Activated CD4-positive, CD25-positive, alpha-beta regulatory T cell treated with anti-CD3 and anti-CD28 coated beads, Interleukin-2, amount 50 U/mL, for 16 hours (primary cell): ENCODE measurements at places on chromosomes 1 and 21.

GRCh38 chr1:119866451-119866850 lies 29.9 kb downstream of the ADAM30 start:
- DNase-seq, result no peak

- no peak for DNase-seq
These were observed 2.0 kb upstream of the TRNP1 start for GRCh38 chr1:26991310-26992116.

DNA sequence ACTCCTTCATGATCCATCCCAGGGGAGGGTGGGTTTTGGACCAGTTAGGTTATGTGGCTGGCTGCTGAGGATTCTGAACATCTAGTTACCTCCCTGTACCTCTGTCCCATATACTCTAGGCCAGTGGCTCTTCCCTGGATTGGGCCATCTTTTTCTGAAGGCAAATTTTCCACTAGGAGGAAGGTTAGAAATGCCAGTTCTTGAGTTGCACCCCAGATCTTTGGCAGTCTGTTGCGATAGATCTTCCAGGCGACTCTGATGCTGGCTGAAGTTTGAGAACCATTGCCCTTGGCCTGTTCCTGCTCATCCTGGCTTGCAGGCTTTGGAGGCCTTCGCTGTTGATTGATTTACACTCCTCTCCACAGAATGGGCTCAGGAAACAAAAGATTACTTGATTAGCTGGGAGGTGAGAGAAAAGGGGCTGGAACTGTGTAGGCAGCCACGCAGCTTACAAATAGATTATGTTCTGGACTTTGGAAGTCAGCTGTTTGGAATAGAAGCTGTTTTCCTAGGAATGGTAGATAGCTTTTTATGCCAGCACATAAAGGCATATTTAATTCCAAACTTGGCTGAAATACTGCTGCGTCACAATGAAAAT lies 110.1 kb downstream of the MRPS6 start:
- DNase-seq, result no peak

- DNase-seq, result no peak
These were observed 651.6 kb upstream of the PLXNA2 start for GRCh38 chr1:208895820-208896219.

- no peak for DNase-seq
These were observed 3.5 kb upstream of the UBXN10 start for GRCh38 chr1:20182415-20182814.

DNA sequence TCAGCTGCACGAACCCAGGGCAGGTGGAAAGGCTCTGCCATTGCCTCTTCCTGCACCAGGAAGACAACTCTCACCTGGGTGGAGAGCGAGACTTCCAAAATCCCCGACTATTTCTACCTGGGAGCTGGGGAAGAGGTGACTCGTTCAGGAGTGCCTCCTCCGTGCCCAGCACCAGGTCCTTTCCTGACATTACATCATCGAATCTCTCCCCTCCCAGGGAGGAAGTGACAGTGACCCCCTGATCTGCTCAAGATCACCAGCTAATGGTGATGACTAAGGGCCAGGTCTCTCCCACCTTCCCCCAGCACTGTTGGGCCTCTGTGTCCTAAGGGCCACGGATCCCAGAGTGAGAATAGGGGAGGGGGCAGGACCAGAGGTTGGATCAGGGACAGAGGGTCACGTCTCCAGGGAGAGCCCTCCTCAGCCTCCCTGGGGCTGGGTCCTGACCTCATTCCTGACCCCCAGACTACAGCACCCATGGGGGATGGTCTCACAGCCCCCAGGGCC lies 6.8 kb downstream of the MEGF6 start:
- DNase-seq, result no peak

DNA sequence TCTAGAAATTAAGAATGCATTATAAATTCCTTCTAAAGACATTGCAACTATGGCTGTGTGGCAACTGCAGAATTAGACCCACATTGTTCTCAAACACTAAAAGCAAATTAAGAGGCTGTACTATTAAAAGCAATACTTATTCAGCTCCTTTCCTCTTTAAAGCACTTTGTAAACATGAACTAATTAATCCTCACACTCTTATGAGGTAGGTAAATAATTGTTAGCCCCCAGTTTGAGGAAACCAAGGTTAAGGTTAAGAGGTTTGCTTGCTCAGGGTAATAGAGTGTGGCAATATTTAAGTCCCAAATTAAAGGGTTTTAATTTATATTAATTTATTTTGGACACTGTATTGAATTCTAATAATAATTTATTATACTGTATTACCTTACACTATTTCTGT lies 553.8 kb downstream of the LRRIQ3 start:
- no peak for DNase-seq

DNA sequence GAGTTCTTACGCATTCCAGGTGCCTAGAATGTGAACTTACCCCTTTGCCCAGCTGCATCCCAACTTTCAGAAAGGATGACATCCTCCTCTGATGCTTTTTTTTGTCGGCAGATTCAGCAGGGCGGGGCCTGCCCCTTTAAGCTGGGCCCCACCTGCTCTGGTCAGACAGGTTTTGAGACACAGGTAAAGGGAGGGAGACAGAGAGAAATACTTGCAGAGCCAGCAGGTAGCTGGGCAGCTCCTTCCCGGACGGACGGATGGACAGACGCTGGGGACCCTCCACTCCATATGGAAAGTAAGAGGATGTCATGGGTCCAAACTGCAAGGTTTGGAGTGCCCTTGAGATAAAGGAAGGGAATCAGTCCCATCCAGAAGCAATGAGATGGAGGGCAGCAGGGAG lies at the start of gene TMEM79:
TMEM79 (plus strand) TSS at position 214 of the 400 bp plus-strand sequence. CDS start 902 bp downstream, outside the sequence.
- DNase-seq, result no peak

DNA sequence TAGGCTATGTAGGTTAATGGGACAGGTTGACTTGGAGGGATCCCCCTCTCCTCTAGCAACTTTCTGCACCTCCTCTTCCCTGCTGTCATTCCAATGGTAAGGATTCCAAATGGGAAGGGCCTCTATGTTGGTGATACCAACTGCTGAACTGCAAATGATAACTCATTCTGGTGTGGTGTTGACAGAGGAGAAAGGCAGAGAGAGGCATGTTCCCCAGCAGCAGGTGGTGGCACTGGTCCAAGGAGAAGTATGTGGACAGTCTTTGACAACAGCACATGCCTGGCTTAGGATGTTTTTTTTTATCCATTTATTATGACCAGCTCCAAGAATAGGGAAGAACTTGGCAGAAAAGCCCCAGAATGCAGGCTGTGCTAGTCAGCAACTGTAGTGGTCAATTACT lies 19.6 kb upstream of the SPAG17 start:
- DNase-seq, result no peak

DNA sequence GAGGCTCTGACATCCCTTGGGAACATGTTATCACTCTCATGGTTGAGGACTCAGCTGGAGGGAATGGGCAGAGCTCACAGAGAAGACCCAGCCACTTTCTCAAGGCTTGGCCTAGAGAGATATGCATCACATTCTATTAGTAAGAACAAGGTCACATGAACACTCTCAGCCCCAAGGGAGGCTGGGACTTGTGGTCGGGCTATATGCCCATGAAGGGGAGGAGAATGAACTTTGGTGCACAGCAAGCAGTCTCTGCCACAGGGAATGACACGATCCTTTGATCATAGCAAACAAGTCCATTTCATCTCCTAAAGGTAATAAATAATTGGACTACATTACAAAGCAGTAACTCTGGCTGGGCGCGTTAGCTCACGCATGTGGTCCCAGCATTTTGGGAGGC lies 105.7 kb downstream of the SYF2 start:
- DNase-seq, result no peak

- DNase-seq, result no peak
These were observed 224.2 kb downstream of the DISC1 start for GRCh38 chr1:231850786-231851185.

DNA sequence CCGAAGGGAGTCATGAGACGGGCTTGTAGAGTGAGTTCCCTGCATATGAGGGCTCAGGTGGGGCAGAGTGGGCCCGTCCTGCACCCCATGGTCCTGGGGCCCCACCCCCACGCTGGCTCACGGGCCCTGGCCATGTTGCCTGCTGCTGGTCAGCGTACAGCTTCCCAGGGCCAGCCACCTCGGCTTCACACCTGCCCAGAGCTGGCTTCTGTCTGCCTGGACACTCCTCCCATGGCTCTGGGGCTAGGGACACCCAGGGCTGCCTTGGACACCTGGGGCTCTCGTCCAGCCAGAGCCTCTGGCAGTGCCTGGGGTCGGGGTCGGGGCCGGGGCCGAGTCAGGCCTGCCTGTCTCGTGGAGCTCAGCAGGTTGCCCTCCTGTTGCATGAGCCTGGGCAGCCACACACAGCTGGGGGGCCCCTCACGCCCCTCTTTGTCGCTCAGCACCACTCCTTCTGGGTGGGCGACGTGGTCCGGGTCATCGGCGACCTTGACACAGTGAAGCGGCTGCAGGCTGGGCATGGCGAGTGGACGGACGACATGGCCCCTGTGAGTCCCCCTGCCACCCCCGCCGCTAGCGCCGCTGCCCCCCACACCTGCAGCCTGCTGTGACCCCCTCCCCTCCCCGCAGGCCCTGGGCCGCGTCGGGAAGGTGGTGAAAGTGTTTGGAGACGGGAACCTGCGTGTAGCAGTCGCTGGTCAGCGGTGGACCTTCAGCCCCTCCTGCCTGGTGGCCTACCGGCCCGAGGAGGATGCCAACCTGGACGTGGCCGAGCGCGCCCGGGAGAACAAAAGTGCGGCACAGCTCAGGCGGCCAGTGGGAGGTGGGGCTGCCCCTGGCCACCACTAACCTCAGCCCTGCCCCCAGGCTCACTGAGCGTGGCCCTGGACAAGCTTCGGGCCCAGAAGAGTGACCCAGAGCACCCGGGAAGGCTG lies 5.5 kb upstream of the MMP23B start:
- no peak for DNase-seq

DNA sequence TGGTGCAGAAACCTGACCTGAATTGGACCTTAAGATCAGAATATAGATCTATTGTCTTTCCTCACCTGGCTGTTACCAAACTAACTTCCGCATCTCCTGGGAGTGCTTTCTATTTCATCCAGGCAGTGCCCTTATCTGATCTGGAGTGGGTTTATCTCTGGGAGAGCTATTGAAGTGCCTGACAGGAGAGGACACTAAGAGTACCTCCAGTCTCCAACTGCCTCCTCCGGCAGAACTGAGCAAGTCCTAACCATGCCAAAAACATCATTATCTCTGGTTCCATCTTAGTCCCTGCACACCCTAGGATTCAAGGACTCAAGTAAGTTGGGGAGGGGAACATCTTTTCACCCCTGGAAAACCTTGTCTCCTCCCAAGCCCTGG lies 12.4 kb upstream of the KCNJ15 start:
- no peak for DNase-seq

DNA sequence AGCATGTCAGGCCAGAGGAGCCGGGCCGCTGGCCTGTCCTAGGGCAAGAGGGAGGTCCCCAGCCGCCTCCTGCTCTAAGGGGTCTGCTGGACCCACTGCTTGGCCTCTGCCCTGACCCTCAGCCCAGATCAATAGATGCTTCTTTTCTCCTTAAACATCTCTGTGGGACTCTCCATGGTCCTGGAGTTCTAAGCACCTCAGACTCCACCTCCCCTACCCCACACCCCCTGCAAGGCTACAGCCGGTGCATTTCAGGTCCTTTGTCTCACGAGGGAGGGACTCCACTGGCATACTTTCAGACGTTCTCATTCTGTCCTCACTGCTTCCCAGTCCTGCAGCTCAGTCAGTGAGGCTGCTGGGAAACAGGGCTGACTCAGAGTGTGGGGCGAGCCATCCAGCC lies 11.0 kb downstream of the CNTN2 start:
- DNase-seq, result no peak

- DNase-seq, result no peak
These were observed 145.4 kb downstream of the SLC45A1 start for GRCh38 chr1:8463144-8463927.

DNA sequence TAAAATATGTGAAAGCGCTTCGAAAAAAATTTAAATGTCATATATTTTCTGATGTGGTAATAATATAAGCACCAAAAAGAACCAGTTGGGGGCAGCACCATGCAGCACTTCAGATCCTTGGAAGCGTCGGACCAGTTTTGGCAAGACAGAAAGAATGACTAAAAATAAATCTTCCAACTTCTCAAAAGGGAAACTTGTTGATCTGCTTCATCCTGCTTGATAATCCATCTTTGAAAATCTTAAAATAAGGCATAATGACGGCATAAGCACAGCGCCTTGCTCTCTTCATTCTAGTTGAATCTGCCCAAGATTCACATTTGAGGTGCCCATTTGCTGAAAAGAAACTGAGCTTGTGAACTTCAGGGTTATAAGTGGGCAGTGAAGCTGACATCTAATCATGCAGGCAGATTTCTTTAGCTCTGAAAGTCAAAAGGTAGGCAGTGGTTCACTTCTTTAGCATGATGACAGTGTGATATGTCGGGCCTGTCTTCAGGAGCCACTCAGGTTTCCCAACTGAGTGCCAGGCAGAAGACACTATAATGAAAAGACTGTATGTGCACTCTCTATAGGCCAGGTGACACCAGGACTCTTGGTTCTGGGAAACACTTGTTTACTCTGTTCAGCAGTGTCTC lies 19.8 kb upstream of the MUTYH start:
- DNase-seq, result peak; percentile 23

DNA sequence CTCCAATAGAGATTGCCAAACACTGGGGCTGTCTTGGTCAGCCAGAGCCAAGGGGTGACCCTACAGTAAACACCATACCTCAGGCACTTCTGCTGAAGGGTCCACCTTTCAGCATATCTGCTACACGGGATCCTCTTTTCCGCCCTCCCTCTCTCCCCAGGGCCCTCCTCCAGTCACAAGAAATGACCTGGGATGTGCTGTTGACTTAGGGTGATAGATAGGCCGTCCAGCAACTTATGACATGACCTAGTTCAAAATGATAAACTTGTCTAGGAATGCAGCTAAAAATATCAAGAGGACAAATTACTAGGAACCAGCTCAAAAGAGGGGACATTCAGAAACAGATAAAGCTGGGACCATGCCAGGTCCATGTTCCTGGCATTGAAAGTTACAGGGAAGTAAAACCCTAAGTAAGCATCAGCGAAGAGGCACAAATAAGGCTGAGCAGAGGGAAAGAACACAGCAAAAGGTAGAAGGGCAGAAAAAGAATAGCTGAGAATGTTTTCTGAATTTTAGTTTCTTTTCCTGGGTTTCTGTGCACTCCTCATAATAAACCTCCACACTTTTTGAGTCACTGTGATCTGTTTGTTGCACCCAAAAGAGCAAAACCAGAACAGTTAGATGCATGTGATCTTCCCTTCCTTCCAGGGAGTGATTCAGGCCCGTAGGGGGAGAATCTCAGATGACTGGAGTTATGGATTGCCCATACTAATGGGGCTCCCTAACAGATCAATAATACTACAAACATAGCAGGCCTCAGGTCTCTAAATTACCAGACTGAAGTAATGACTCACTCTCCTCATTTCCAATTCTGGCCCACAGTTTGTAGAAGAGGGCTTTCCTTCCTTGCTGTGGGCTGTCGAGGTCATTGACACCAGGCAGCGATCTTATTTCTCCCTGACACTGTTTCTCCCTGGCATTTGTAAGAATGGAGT lies 48.9 kb upstream of the F3 start:
- DNase-seq, result no peak

GRCh38 chr1:44909901-44910544 lies 67.0 kb upstream of the PTCH2 start:
- no peak for DNase-seq

GRCh38 chr1:49364676-49365075 lies 588.0 kb upstream of the BEND5 start:
- DNase-seq, result no peak

- no peak for DNase-seq
These were observed 8.9 kb downstream of the SIM2 start for GRCh38 chr21:36707763-36708285.
